AG04450 (cell line): ENCODE measurements at places on chromosomes 16 and 17.
A peak's percentile ranks its signal among the peaks of the same experiment; 100 is the strongest.

GRCh38 chr17:46944931-46945330 lies 22.0 kb downstream of the GOSR2 start:
- DNase-seq = no peak

- no peak for DNase-seq
Observed at GRCh38 chr16:13307255-13307654, 405.9 kb downstream of the SHISA9 start.

GRCh38 chr17:49755663-49756283 lies 8.2 kb downstream of the FAM117A start:
- no peak for DNase-seq

- DNase-seq = no peak
Observed at GRCh38 chr17:73705594-73705993, 61.3 kb upstream of the SDK2 start.

GRCh38 chr17:54992797-54993639 lies 24.5 kb downstream of the STXBP4 start:
- no peak for DNase-seq

DNA sequence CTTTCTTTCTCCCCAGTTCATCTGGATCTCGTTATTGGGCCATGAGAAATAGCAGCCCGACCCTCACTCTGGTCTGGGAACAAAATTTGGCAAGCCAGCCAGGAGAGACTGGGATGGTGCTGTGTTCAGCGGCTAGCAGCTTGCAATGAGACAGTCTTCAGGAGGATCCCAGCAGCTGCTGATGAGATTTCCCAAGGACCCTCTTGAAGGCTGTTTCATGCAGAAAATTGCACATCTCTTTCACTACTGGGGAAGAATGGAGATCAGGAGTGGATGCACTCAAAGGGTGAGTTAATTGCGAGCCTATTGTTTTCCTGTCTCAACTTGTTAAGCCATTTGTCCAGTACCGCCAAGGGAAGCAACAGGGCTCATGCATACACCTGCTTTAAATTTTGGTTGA lies 5.5 kb upstream of the COIL start:
- no peak for DNase-seq

GRCh38 chr17:18319604-18320256 lies 4.6 kb downstream of the SMCR8 start:
- DNase-seq = peak; percentile 34

DNA sequence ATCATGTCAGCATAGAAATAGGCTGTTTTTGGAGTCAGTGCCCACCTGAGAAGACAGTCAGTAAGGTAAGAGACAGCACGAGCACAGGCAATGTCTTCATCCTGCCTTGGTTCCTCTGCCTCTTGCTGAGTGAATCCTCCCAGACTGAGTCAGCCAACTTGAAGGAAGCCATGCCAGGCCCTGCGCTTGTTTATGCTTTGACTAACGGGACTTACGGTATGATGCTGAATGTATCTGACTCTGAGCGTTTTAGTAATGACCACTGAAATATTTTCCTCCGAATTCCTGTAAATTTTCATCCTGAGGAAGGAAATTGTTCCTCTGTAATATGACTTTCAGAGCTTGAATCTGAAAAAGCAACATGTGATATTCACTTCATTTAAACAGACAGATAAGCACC lies 18.0 kb downstream of the C17orf67 start:
- DNase-seq = peak; percentile 63

- DNase-seq = peak; percentile 46
Observed at GRCh38 chr17:42720996-42721583, 23.8 kb downstream of the EZH1 start.

DNA sequence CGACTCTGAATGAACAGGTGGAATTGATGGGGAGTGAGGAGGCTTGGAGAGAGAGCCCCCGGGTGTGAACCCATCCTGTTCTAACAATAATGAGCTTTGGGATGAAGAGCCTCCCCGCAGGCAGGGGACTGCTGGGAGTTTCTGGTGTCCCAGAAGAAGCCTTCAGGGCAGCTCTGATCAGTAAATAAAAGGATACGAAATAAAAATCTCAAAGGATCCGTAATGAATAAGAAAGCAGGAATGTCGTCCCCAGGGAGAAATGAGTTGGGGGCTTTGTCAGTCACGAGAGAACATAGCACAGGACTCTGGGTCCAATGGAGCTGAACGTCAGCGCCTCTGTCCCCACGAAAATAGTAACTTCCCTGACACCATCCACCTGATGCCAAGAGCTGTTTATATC lies 113.4 kb downstream of the PITPNC1 start:
- DNase-seq = no peak

- no peak for DNase-seq
Observed at GRCh38 chr16:16863672-16864071, 484.7 kb downstream of the NPIPA7 start.

- DNase-seq = no peak
Observed at GRCh38 chr17:29012535-29012934, 6.7 kb upstream of the SEZ6 start.

DNA sequence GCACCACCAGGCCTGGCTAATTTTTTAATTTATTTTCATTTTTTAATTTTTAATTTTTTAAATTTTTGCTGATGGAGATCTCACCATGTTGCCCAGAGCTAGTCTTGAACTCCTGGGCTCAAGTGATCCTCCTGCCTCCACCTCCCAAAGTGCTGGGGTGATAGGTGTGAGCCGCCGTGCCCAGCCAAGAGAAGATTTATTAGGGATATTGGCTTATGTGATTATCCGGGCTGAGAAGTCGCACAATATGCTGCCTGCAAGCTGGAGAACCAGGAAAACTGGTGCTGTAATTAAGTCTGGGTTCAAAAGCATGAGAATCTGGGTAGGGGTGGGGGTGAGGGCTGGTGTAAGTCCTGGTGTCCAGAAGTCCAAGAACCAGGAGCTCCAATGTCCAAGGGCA lies 2.5 kb upstream of the C16orf90 start:
- DNase-seq = no peak

GRCh38 chr16:70301121-70301520 lies 2.1 kb downstream of the DDX19B start:
- DNase-seq = no peak

DNA sequence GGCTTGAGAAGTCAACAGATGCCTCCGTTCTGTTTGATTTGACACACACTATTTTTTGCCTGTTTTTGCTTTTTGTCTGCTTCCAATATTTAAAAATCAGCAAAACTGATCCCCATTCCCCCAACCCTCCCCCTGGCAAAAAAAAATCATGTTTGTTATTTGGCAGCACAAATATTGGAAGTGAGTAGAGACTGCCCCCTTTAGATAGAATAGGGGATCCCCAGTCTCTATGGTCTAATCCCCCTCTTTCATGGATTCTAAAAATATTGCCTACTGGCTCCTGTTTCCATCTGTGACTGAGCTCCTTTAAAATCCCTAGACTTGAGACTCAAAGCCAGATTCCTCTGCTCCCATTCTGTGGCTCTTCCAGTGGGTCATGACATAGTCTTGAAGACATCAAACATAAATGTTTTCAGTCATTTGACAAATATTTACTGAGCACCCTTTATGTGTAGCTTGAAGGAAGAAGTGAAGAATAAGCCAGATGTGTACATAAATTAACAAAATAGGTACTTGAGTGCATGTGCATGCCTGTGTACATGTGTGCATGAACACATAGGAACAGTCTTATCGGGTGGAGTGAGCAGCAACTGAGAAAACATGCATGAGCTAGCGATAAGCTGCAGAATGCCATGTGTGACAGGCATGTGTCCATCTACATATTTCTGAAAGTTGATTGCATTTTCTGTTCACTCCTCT lies 101.2 kb downstream of the SALL1 start:
- no peak for DNase-seq

GRCh38 chr16:25707982-25708583 lies 16.3 kb downstream of the HS3ST4 start:
- no peak for DNase-seq

GRCh38 chr16:57615813-57616212 lies 12.6 kb upstream of the ADGRG1 start:
- no peak for DNase-seq

DNA sequence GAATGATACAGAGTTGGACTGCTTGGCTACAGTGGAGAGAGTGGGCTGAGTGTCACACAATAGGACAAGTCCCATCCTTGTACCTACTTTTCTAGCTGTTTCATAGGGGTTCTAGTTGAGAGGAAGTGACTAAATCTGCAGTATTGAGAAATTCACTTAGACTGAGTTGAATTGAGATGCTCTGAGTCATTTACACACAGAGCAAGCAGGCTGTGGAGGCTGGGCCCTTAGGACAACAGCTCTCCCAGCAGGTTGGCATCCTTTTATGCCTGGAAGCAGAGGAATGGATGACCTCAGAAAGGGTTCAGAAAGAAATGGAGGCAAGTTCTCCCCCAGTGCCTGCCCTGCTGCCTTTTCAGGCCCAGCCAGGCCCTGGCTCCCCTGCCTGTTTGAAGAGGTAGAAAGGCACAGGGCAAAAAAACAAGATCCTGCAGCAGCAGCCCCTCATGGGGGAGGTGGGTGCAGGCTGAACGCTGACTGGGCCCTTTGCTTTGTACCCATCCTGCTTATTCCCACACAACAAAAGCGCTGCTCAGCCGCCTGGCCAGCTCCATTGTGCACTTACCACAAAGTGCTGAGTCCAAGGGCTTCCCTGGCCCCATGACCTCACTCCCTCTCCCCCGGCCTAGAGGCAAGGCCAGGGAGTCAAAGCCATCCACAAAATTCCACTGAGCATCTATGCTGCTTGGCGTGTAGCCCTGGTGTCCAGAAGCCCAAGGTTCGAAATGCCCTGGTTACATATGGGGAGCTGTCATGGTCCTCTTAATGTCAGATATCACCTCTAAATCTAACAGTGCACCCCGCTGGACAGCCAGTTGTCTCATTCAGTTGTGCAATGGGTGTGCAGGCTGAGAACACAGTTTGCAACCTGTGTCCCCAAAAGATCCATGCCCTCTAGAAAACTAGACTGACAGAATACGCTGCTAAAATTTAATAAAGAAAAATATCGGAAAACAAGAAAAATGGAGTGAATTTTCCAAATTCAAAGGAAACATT lies 5.4 kb upstream of the CRYBA1 start:
- peak; percentile 86 for DNase-seq

- DNase-seq = no peak
Observed at GRCh38 chr17:61786088-61786487, 77.2 kb downstream of the BRIP1 start.

- no peak for DNase-seq
Observed at GRCh38 chr16:30380803-30381208, 1.6 kb downstream of the SEPTIN1 start.

DNA sequence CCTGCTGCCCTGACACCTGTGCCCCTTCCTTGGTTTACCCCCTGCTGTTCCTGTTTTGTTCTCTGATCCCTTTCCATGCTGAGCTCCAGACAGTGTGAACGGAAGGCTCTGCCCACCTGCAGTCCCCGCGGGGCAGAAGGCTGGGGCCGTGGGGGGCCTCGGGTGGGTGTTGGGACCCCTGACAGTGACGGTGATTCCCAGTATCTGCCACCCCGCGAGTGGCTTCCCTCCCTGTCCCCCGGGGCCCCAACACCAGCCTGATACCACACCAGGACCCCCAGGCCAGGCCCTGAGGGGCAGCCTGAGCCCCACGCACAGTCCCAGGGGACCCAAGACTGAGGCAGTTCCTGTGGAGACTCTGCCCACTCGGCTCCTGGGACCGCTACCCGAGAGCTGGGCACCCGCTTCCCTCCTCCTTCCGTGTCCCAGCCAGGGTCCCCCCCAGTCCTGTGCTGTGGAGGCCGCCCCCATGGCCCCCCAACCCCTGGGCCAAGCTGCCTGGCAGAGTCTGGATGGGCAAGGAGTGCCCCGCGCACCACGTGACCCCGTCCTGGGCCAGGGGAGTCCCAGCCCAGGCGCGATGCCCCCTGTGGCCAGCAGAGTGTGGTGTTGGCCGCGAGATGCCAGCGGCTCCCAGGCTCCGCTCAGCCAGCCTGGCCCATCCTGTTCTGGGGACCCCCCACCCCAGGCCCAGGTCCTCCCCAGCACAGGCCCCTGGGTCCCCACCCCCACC lies 10.0 kb upstream of the C1QTNF8 start:
- DNase-seq = peak; percentile 10

- no peak for DNase-seq
Observed at GRCh38 chr16:30491229-30491628, 18.7 kb downstream of the ITGAL start.
